Germinal center (tissue), 1 donor: ENCODE measurements at places on chromosomes 5 and 9.

- DNase-seq, result no peak
Measured at GRCh38 chr5:147939431-147940114, 33.2 kb upstream of the C5orf46 start.

GRCh38 chr9:128689293-128689774 lies 312 bp downstream of the SET start:
- DNase-seq, result no peak

- no peak for DNase-seq
Measured at GRCh38 chr5:173245319-173246134, 10.5 kb upstream of the NKX2-5 start.

- DNase-seq, result no peak
Measured at GRCh38 chr5:74546796-74547195, 93.7 kb downstream of the ENC1 start.

- no peak for DNase-seq
Measured at GRCh38 chr5:36041537-36041845, 25.2 kb downstream of the UGT3A2 start.

DNA sequence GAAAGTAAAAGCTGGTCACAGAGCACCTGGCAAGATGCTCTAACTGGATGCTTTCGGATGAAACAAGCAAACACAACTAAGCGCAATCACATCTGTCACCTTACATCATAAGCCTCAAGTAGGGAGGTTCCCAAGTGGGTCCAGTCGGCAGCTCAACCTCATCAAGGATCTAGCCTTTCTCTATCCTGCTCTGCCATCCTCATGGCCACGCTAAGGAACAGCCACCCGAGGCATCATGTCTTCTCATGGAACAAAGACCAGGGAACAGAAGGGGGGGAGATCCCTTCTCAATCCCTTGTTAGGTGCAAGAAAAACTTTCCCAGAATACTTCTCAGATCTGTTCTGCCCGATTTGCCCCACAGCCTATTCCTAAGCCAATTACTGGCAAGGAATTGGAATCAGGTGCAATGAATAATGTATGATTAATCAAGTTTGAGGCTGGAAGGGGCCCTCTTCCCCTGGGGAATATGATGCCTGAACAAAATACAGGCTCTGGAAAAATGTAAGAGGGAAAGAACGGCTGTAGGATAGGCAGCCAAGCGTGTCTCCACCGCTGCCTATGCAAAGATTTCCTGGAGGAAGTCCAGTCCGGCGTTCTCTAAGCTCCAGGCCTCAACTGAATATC lies 1.3 kb upstream of the HABP4 start:
- no peak for DNase-seq

- DNase-seq, result no peak
Measured at GRCh38 chr5:125659316-125660023, 763.7 kb upstream of the GRAMD2B start.

- no peak for DNase-seq
Measured at GRCh38 chr5:6656680-6657079, 23.4 kb downstream of the SRD5A1 start.
